ENCODE measurements at places on chromosomes 7 and 10. TPM values are rescaled to one million over a fixed set of nuclear protein-coding genes. Genes with fewer than 3 reads are reported as not detected.

DNA sequence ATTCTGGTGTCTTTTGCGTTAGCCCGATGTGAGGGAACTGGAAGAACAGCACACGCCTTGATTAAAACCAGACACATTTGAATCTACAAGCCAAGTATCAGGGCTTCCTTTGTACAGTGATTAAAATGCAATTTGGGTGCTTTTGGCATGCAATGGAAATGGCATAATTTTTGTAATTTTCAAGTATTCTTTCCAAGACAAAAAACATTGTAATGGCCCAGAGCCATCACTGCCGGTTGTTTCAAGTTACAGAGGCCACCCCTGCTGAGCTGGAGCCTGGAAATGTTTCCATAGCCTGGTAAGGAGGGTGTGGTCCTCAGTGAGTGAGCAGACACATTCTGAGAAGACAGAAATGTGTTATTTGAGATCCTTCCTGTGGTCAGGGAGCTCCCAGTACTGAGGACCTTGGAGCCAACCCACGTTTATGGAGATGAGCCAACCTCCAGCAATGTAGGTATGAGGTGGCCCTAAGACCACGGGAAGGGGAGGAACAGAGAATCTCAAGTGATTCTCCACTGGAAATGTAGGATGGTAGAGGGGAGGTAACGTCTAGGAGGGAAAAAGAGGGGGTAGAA is 20.9 kb downstream of the TEX36 start:
- DNase-seq, result no peak

GRCh38 chr7:103446049-103446520 is at the start of gene SLC26A5:
Gene SLC26A5 (minus strand): TSS chr7:103446207. CDS start chr7:103421514, 24,693 bp downstream.
- DNase-seq, result no peak

- DNase-seq, result no peak
Observed at GRCh38 chr10:101217450-101218281, 11.6 kb downstream of the LBX1 start.

MGAM2 gene
- not detected for total RNA-seq

- no peak for DNase-seq
Observed at GRCh38 chr7:84507529-84507928, 312.9 kb upstream of the SEMA3A start.
